ENCODE measurements at places on chromosomes 7 and 10.

- DNase-seq, result no peak
Measured at GRCh38 chr10:110523736-110524135, 26.0 kb downstream of the DUSP5 start.

DNA sequence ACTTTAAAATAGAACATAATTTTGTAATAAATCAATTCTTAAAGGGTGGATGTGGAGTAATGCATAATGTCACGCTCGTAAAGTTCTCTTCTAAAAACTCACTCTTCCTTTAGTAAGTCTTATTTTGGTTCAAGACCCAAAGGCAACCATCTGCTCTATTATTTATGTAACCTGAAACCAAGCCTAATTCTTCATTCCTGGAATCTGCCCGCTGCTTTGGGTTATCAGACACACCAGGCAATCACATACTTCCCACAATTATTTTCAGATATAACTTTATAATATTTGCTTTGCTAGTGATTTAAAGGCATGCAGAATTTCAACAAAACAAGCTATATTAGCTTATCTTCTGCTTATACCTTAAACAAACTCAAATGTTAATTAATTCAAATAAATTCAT lies 39.0 kb downstream of the RAB11FIP2 start:
- DNase-seq, result no peak

- DNase-seq, result no peak
Measured at GRCh38 chr7:7191137-7191536, 8.8 kb downstream of the C1GALT1 start.

- no peak for DNase-seq
Measured at GRCh38 chr7:121331574-121331973, 2.8 kb downstream of the WNT16 start.

- DNase-seq, result no peak
Measured at GRCh38 chr7:35508623-35509400, 186.1 kb downstream of the HERPUD2 start.

Measured in activated CD8-positive, alpha-beta memory T cell treated with anti-CD3 and anti-CD28 coated beads, Interleukin-2, amount 10 ng/mL, durations not matched to agents 7 days and 5 days (primary cell).